Esophagus squamous epithelium (tissue), 5 donors: ENCODE measurements at places on chromosomes 2 and 18.

DNA sequence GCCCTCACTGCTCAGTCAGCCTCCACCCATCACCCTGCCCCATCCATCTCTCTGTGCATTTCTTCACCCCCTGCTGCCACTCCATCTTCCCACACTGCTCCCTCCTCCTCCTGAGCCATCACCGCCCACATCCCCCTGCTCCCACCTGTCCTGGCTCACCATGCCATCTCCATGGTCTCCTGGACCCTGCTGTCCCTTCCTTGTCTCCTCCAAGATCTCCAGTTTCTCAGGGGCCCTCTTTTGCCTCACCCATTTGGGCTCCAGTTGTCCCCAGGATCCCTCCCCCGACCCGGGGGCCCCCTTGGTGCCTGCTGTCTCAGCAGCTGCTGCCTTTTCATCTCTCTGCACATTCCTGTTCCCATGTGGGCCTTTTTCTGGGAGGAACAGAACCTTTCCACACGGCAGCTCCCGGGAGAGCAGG lies 10.6 kb downstream of the SPEG start:
- DNase-seq: no peak

DNA sequence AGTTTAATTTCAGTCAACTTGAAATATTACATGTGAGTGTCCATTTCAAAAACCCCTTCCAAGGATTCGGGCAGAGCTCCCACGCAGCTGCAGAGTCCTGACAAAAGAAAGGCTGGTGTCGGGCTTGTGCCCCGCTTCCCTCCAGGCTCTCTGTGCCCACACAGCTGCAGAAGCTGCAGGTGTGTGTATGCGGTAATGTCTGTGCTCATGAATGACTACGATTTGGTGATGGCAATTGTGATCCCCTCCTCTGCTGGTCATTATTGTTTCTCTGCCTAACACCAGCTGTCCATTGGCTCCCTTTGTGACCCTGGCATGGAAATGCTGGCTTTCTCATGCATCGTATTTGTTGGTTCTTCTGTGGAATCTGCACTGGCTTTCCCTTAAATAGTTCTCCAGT lies 224.8 kb downstream of the NUP35 start:
- no peak for DNase-seq

- DNase-seq: no peak
Observed at GRCh38 chr2:10495988-10496313, 47.8 kb upstream of the ODC1 start.

DNA sequence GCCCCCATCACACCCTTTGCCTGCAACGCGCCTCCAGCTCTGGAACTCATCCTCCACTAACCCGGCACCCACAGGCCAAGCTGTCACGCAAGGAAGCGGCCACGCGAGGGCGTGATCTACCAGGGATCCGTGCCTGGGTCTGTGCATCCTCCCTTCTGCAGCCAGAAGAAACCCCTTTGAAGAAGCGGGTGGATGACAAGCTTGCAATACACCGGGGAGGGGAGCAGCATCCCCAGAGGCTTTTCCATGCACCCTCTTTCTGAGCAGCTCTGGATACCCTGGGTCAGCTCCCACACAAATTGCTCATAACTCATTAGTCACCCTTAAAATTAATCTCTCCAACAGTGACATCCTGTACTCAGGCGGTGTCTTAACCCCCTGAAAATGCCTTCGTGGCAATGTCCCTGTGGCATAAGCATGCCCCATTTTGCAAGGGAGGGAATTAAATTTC lies 47.6 kb downstream of the PDCL3 start:
- DNase-seq: no peak

DNA sequence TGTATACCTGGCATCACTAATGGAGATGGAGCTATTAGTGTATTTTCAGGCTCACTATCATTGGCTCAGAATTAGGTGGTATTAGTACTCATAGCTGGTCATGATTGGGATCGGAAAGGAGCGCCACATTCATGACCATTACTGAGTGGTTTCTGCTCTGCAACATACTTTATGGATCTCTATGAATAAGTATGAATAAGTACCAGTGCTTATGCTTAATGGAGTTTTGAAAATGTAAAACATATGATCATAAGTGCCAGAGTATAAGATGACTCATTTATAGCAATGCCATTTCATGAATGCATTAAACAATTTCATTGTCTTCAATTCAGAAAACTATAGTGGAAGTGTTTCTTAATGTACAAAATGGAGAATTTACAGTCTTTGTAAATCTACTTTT lies 156.7 kb downstream of the GALNT3 start:
- DNase-seq: no peak

- DNase-seq: no peak
Observed at GRCh38 chr2:170924969-170925368, 4.1 kb upstream of the GORASP2 start.

DNA sequence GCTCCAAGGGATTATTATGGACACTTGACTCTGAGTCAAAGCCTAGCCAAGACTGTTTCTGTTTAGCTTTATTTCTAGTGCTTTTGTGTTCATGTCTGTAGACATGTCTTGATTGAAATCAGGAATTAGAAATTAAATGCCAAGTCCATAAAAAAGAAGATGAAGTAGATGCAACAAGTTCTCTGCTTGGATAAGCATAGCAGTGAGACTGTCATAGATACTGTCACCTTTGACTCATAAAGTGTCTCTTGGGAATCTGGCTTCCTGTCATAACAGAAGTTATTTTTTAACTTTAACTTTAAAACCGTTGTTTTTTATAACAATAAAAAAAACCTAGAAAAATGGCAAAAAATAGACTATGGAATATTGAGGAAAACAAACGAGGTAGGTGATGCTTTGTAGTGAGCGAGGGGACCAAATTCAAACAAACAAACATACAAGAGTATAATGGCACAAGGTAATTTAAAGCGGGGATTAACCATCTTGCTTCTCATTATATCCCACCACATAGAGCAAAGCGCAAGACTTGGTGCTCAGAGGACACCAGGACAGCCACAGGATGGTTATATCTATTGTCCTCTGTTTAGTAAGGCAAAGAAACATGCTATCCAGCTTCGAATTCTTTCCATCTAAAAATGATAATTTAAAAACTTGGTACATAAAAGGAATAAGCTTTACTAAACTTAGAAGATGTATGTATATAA lies 64.6 kb downstream of the CD226 start:
- no peak for DNase-seq

- DNase-seq: no peak
Observed at GRCh38 chr2:55043841-55044240, 6.4 kb downstream of the RTN4 start.

DNA sequence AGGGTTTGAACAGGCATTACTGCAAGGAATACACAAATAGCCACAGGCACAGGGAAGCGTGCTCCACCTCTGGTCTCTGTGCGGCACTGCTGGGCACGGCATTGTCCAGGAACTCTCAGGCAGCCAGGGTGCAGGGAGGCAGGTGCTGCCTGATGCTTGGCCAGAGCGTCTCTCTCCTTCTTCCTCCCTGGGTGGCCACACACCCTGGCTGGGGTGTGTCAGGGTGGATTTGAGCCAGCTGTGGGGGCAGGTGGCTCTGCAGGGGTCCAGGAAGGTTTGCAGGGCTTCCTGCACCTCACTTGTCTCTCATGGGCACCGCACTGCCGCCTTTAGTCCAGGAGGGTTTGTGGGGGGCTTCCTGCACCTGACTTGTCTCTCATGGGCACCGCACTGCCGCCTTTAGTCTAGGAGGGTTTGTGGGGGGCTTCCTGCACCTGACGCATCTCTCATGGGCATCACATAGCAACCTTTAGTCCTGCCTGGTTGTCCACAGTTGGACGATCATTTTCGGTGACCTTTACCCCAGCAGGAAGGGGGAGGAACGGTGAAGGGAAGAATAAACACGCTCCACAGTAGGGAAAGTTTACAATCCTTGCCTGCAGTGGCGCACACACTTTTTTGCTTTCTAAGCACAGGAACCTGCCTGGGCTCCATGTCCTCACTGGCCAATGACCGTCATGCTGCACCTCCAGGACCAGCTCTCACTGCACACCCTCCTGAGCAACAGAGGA lies 332.9 kb downstream of the EIPR1 start:
- DNase-seq: no peak

DNA sequence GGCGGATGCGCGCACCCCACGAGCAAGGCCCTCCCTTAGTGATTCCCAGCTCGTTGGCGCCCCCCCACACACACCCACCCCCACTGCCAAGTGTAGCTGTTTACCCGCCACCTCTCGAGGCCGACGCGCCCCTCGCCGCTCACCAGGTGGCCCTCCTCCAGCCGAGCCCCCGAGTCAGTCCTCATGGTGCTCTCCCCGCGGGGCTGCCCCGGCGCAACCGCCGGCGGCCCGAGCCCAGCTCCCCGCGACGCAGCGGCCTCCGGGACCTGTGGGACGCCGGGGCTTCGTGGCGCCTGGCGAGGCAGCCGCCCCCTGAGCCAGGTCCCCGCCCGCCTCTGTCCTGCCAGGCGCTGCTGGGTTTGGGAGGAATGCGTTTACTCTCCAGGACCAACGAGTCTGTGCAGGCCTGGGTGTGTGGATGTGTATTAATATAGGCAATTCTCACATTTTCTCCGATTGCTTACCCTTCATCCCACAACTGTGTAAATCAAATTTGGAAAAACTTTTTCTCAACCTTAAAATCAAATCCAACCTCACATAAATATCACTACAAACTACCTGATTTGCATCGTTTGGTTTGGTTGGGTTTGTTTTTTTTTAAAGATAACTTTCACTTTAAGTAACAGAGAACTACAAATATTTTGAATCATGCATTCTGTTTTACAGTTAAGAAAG lies at the start of gene TMEM237:
TMEM237 (minus strand) TSS at position 288 of the 675 bp plus-strand sequence; CDS start at position 185, 103 bp downstream.
- no peak for DNase-seq

GRCh38 chr2:163675388-163675787 lies 60.4 kb downstream of the FIGN start:
- DNase-seq: no peak

DNA sequence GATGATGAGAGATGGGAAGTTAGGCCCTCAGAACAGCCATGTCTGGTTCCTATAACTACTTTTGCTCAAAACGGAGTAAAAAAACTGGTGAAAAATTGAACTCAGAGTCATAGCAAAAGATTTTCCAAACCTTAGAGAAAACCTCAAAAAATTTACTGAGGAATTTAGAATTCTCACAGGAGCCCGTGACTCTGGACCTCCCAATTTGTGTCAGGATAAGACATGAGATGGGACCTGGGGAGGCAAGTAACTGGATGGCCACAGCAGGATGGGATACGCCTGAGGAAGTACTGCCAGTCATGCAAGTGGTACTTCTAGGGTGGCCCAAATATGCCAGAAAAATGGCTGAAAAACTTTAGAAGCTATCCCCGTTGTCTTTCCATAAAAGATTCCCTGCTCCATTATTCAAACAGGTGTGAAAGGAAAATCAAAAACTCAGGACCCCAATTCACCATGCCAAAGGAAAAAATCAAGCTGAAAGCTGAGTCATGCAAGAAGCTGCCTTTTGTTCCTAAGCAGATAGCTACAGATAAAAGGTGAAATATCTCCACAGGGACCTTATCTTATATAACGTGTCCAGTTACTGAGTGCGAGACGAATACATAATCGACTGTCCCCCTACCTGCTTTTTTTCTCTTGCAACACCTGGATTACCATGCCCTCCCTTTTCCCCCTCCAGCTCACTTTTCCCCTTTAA lies 34.1 kb upstream of the LIPG start:
- DNase-seq: no peak

DNA sequence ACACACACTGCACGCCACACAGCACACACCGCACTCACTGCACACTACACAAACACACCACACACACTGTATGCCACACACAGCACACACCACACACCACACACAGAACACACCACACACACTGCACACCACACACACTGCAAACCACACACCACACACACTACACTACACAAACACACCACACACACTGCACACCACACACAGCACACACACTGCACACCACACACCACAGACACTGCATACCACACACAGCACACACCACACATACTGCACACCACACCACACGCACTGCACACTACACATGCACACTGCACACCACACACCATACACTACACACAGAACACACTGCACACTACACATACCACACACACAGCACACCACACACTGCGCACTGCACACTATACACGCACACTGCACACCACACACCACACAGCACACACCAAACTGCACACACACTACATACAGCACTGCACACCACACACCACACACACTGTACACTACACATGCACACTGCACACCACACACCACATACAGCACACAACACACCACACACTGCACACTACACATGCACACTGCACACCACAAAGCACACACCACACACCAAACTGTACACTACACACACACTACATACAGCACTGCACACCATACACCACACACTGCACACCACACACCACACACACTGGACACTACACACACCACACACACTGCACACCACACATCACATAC lies 59.6 kb downstream of the ASB1 start:
- DNase-seq: no peak

GRCh38 chr2:146853741-146854444 lies 990.9 kb upstream of the ACVR2A start:
- DNase-seq: no peak

DNA sequence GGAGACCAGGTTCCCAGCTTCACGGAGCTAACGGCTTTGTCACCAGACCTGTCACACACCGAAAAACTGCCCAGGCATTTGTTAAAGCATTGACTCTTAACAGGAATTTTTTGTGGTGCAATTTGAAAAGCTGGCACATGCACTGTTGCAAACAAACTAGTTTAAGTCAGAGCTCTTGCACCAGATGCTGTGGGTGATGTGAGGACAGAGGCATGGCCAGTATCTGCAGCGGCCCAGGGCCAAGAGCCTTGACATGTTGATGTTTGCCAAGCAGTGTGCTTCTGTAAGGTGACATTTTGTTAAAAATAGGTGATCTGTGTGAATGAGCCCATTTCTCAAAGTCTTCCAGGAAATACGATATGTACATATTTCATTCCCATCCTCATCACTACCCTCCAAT lies 142.5 kb downstream of the MTCL1 start:
- no peak for DNase-seq

GRCh38 chr18:38358805-38359657 lies 793.4 kb upstream of the CELF4 start:
- no peak for DNase-seq

- peak; percentile 22 for DNase-seq
Observed at GRCh38 chr18:2656237-2656980, 883 bp downstream of the SMCHD1 start.

GRCh38 chr2:63842149-63843061 lies 709 bp downstream of the UGP2 start:
- DNase-seq: no peak

GRCh38 chr2:119049968-119050704 lies 108.1 kb downstream of the MARCO start:
- DNase-seq: no peak

GRCh38 chr2:192072261-192072660 lies 122.5 kb downstream of the TMEFF2 start:
- DNase-seq: no peak

- DNase-seq: no peak
Observed at GRCh38 chr2:181235683-181236459, 221.3 kb upstream of the ITGA4 start.
